ENCODE measurements at places on chromosomes 7 and 10.

DNA sequence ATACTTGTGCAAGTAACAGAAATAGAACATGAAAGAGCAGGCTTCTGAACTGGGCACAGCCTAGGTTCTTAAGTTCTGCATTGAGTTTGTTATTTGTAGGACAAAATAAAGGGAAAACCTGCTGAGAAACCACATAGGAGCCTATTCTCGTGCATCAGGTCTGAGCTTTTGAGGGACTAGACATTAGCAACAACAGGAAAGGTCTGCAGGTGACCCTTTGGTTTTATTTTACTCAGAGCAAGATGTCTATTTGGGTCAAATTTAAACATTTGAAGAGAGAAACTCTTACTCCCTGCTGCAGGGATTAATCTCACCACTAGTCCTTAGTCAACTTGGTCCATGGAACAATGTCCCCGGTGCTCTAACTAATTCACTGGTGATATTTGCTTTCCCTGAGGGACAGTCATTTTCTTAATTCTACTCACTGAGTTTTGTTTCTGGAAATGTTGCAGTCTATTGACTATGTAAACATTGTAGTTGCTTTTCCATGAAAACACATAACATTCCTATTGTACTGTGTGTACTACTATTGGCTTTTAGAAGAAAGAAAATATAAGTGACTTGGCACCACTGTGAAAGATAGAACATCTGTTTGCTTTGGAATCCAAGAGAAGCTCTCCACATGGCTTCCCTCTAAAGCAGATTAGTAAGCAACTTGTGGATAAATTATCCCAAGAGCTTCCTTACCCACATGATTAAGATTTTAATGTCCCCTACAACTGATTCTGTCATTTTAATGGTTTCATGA lies 108.2 kb downstream of the CHRM2 start:
- peak; percentile 8 for DNase-seq

DNA sequence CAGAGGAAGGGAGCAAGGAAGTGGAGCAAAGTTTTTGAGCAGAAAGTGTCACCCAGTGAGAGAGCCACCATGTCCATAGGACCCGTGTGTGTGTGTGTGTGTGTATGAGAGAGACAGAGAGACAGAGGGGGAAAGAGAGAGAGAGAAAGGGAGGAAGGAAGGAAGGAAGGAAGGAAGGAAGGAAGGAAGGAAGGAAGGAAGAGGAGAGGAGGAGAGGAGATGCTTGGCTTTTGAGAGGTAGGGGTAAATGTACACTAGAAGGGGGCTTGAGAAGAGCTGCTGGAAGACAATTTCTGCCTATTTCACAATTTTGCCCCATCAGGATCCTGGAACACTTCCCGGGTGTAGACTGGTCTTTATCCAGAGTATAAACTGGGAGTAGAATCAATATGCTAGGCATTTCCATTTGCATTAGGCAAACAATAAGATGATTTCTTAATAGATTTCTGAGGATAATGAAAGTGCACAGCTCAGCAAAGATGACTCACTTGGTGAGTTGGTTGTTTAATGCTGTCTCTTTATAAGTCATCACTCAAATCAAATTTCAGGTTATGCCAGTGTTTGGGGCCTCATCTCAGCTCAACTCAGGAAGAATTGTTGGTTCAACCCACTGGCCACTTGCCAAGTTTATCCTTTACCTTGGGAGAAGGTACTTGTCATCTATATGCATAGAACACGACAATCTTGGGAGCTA lies 70.0 kb upstream of the FAM13C start:
- no peak for DNase-seq

GRCh38 chr7:85773116-85773728 lies 586.4 kb upstream of the SEMA3D start:
- no peak for DNase-seq

- DNase-seq, result no peak
Observed at GRCh38 chr10:15290150-15290549, 80.9 kb downstream of the FAM171A1 start.

DNA sequence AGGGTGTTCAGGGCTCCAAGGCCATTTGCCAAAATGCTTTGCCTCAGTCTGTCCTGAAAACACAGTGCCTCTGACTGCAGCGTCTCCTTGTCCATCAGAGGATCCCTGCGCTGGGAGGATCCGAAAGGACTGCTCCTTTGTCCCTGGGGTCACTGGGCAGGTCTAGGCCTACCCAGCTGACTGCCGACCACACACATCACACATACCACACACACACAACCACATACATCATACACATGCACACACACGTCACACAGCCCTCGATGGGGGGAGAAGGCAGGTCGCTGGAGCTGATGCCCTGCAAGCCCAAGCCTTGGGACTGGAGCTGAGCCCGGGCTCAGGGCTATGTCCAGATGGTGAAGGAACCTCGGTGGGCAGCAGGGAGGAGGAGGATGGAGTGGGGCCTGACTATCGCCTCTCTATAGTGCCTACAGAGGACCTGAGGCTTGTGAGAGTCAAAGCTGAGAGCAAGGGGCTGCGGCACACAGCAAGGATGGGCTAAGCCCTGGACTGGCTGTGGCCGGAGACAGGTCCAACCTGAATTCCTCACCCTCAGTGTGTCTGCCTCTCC lies 29.1 kb downstream of the GPRIN2 start:
- no peak for DNase-seq

DNA sequence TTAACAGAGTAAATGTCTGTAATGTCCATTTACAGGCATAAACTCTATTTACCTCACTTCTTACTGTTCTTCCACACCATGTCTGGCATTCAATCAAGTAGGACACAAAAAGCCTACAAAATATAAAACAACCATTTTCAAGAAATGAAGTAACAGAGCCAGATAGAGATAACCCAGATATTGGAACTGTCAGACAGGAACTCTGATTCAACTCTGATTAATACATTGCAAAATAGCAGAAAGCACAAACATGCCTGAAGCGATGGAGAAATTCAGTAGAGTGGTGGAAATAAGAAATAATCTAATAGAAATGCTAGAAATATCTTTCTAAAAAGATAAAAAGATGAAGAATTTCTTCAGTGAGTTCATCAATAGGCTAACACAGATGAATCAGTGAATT lies 964.4 kb downstream of the PCDH15 start:
- DNase-seq, result no peak

- no peak for DNase-seq
Observed at GRCh38 chr7:36939816-36940215, 215.5 kb upstream of the AOAH start.

DNA sequence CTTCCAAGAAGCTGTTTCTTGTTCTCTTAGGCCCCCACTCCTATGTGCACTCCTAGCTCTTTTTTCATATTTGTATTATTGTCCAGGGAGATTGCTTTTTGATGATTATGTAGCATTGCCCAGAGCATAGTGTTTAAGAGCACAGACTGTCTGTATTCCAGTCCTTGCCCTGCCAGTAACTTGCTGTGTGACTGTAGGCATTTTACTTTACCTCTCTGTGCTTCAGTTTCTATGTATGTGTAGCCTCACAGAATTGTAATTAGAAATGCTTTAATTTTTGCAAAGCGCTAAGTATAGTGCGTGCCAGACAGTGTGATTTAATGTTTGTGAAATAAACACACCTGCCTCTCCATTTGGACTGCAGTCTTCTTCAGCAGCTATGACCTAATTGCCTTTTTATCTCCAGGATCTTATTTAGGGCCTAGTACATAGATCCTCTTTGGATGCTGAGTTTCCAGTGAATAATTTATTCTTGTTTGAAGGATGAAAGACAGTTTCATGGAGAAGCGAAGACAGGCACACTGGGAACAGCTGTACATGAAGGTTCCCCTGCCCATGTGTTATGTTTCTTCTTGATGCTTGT lies 1.4 kb downstream of the SEC23IP start:
- no peak for DNase-seq

DNA sequence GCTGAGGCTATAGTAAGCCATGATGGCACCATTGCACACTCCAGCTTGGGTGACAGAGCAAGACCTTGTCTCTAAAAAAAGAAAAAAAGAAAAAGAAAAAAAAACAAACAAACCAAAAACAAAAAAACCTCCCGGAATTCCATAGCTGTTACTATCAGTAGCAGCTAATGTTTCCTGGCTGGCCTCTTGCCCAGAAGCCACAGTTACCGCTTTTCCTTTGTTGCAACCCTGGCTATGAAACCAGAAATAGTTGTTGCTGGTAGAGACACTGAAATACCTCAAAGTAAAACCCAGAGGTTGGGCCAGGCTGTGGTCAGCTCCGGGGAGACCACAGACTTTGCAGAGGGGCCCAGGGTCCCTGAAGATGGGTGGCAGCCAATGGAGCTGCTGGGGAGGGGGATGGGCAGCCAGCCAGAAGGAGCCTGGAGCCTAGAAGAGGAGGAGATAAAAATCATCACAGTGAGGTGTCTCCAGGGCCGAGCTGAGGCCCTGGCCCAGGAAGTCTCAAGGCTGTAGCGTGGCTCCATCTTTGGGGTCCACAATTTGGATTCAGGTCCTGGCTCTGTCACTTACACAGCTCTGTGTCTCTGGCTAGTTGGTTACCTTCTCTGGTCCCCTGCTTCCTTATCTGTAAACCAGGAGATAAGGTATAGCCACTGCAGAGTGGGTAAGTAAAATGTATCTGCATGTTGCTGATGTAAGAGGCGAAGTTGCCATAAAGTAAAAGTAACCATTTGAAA lies 3.4 kb upstream of the CHST12 start:
- DNase-seq, result no peak

GRCh38 chr10:110305767-110306451 lies 1.2 kb upstream of the SMNDC1 start:
- peak; percentile 82 for DNase-seq

DNA sequence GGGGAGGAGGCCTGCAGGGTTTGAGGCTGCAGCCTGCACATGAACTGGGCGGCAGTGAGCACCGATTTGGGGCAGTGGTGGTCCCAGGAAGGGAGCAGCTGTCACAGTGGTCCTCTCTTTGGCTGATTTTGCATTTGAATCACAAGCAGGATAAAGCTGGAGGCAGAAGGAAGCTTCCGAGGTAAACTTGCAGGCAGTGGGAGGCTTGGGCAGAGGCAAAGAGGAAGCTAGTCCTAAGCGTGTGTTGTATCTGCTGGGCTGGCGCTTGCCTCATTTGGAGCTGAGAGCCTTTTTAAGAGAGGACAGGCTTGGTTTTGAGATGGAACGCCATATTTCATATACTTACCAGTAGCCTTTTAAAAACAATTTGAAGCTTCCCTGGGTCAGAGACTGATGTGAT lies 177.2 kb upstream of the PODXL start:
- no peak for DNase-seq

DNA sequence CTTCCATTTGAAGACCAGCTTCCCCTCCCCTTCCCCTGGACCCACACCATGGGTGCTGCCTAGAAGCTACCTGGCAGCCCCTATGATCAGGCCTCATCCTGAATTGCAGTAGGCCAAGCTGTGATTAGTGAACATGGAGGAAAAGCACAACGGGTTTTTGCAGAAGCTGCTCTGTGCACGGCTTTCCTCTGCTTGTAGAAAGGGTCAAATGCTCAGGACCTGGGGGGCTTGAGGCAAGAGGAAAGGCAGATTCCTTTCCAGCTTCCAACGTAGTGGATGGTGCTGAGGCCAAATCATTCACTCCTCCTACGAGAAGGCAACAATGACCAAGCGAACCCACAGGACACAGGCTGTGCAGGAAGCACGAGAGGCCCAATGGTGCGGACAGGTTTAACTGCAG lies 410.3 kb upstream of the SHH start:
- no peak for DNase-seq

DNA sequence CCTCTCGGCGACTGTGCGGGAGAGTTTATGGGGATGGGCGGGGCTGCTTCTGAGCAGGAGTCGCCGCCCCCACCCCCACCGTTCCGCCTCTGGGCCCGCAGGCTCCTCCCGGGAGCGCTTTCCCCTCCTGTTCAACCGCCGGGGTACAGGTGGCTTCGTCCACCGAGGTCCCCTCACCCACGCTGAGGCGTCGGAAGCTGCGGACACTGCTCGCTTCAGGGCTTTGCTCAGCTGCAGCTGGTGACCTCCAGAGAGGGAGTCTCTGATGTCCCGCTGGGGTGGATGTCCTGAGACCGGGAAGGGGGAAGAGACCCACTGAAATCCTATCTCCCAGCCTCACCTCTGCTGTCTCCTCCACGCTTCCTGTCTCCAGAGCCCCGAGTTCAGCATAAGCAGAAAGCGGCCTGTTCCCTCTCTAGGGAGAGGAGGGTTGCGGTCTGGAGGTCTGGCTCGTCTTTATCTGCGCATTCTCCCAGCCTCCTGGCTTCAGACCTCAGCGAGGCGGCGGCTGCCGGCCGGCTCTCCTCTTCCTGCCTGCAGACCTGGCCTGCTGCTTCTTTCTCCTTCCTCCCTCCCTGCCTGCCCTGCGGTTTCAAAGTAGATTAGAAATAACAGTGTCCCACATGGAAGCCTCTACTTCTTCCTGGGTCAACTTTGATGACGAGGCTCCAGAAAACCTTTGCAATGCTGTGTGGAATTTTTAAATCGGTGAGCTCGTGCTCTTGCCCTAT lies 1.8 kb downstream of the CYP2E1 start:
- peak; percentile 52 for DNase-seq

GRCh38 chr7:65285906-65286864 lies 87.5 kb upstream of the ZNF92 start:
- no peak for DNase-seq

- no peak for DNase-seq
Observed at GRCh38 chr7:151215396-151215795, 5.1 kb upstream of the H2BK1 start.

DNA sequence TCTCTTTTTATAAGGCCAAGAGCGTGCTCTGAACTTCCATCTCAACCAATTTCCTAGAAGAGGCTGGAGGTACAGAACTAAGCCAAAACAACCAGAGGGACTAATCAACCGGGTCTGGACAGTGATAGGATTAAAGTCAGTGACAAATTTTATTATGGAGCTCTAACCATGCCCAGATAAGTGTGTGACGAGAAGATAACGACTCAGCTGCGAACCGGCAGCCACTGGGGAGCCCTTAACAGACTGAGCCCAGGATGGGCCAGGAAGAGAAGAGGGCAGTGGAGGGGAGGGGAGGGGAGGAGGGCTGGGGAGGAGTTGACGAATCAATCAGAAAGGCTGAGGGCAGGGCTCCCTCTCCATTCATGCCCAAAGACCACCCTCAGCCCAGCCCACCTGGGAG lies 119.9 kb downstream of the PLXNA4 start:
- no peak for DNase-seq

- peak; percentile 33 for DNase-seq
Observed at GRCh38 chr7:11748884-11749283, 83.1 kb downstream of the THSD7A start.

GRCh38 chr7:86747698-86748097 lies 104.0 kb downstream of the GRM3 start:
- peak; percentile 4 for DNase-seq

- DNase-seq, result no peak
Observed at GRCh38 chr7:94231305-94231704, 163.4 kb upstream of the COL1A2 start.

All from GM23338 (cell line).